CD4-positive, alpha-beta T cell treated with Interleukin-10 for 1 hour (primary cell): ENCODE measurements at places on chromosomes 12 and 14.

- DNase-seq: no peak
Observed at GRCh38 chr14:59347915-59348314, 117.3 kb downstream of the GPR135 start.

- DNase-seq: no peak
Observed at GRCh38 chr14:51856792-51857296, 3.6 kb upstream of the GNG2 start.

DNA sequence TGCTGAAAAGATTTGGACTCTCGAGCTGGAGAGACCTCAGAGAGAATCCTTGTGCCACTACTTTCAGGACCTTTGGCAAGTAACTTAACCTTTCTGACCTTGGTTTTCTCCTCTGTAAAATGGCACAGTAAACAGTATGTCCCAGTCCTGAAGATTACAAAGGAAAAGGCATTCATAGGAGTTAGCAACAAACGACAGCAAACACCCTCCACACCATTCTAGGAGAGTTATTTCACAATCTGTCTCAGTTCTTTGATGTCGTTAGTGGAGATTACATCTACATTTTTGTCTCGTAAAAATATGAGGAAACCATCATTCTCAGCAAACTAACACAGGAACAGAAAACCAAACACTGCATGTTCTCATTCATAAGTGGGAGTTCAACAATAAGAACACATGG is 205.7 kb downstream of the ITPR2 start:
- no peak for DNase-seq

DNA sequence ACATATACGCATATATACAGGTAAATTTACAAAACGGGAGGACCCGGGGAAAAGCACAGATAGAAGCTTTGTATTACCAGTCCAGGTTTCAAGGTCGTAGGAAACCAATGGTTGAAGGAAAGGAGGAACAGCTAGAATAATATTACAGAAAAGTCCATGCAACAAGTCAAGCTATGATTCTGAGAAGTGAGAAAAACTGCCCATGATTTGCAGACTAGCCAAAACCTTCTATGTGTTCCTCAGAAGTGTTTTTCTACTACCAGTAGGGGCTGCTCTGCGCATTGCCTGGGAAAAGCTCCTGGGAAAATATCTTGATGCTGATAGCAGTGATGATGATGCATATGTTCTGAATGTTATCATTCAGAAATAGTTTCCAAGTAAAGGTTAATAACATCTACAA is 2.2 kb downstream of the PDZRN4 start:
- no peak for DNase-seq

DNA sequence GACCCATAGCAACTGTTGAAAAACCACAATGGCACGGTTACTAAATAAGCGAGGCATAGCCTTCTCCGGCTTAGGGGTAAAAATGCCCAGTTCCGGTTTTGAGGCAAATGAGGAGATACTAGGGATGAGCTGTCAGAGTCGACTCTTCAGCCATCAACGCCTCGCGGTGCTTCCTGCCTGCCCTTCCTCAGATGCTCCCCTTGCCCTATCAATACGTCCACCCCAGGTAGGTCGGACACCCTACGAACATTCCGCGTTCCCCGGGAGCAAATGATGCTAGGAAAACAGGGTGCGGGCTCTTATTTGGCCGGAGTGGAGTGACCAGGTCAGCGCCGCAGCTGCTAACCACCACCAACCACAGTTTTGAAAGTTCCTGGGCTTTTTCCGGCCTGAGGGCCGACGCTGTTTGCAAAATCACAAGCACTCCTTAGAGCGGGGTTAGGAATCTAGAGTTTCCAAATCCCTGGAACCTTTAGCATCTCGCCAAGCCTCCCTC is 1.2 kb downstream of the SRSF9 start:
- DNase-seq: peak; percentile 26

DNA sequence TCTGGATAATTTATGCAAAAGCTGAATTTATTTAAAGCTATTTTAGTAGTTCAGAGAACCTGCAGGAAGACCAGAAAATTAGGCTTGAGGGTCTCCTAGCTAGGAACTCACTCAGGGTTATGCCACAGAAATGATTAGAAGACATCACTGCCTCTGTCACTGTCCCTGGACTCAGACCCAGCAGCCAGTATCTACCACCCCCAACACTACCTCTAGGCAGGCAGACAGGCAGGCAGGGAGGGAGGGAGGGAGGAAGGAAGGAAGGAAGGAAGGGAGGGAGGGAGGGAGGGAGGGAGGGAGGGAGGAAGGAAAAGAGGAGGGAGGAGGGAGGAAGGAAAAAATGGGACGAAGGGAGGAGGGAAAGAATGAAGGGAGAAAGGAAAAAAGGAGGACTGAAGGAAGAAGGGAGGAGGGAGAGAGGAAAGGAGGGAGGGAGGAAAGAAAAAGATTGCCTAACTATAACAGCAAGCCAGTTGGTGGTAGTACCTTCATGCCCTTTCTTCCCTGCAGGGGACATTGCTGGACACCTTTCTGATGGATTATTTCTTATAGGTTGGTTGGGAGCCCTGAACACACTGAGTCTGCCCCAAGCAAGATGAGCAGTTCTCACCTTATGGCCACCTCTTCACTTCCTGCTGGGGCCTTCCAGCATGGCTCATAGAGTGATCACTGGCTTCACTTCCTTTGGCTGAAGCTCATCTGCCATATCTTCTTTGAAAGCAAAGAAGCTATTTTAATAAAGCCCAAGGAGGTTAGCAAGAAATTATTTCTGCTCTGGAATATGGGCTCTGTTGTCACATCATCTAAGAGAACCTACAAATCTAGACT is 49.7 kb downstream of the KICS2 start:
- no peak for DNase-seq

- no peak for DNase-seq
Observed at GRCh38 chr12:96101806-96102205, 66.4 kb upstream of the LTA4H start.

DNA sequence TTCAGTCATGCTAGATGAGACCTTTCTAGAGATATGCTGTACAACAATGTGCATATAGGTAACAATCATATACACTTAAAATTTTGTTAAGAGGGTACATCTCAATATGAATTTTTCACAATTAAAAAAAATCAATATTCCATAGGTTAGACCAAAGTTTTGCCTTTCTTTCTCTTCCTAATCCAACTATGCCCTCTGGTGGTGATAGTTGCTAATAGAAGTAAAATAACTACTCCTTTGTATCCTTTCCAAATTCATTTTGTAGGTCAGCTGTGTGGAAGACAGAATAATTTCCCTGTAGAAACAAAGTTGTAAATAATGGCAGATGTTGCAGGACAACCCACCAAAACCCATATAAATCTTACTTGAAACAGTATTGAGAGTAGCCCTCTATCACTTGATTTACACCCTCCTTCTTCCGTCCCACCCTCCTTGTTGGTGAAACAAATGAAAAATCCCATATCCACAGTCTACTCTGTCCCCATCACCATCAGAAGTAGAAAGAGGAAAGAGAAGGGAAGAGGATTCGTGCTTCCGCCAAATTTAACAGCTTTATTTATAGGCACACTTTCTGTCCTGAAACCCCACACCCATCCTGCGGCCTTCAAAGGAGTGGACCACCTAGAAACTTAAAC is 34.2 kb upstream of the KICS2 start:
- peak; percentile 62 for DNase-seq

DNA sequence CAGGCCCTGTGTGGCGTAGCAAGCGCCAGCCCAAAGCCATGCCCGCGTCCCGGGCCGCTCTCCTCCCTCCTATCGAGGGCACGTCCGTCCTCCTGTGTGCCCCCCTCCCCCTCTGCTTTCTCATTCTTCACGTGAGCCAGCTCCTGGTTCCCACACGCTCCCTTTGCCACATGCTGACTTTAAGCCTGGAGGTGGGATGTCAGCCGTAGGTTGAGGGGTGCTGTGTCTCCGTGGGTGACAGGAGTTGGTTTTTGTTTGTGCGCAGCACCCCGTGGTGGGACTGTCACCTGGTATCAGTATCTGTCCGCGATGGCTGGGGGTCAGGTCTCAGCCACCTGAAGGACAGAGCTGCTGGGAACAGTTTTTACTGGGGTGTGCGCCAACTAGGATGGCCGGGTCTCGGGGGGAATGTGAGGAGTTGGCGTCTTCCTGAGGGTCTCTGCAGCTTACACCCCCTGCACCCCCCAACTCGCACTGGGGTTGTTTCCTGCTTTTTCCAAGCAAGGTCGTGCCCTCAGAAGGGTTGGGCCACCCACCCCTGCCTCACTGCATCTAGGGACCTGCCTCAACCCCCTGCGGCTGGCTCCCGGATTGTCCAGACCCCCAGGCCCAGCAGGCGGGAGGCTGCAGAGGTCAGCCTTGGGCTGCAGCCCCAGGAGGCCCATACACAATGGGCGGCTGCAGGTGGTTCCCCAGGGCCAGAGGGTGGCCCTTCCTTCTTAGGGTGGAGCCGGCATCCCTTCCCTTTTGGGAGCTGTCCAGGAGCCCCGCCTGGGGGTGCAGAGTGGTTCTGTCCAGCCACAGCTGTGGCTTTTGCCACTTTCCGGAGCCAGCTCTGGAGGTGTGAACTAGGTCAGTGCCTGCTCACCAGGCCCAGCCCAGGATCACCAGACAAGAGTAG is 7.3 kb downstream of the ULK1 start:
- DNase-seq: no peak

GRCh38 chr12:53966085-53966384 is 6.9 kb upstream of the HOXC11 start:
- DNase-seq: no peak

- DNase-seq: peak; percentile 64
Observed at GRCh38 chr12:9925705-9926393, 6.3 kb downstream of the CLEC2A start.

DNA sequence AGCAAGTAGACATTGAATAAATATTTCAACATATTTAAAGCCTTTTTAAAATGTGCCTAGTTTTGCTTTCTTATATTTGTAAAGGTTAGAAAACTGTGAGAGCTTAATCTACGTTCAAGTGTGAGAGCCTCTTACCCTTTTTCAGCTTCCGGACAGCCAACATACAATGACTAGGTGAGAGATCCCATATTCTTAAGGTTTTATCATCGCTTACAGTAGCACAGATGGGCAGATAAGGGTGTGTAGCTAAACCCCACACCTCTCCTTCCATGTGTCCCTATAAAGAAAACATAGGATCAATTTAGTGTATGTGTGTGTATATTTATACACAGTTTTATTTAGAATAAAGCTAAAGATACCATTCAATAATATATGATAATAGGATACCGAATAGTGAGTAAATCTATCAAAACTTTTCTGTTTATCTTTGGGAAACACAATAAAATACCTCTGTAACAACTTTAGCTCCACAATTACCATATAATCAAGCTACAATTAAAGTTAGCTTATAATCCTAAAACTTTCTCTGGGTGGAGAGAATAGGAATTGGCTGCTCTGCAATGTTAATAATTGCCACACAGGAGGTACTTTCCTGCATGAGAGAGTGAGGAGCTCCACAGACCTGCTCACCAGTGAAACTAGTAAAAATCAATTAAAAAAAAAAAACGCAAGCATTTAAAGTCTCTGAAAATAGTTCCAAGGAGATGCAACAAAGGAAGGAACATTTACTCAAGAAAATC is 110.8 kb downstream of the EML5 start:
- DNase-seq: no peak

- no peak for DNase-seq
Observed at GRCh38 chr14:56216626-56217379, 98.6 kb downstream of the PELI2 start.

- no peak for DNase-seq
Observed at GRCh38 chr12:89276860-89277259, 75.4 kb downstream of the DUSP6 start.

DNA sequence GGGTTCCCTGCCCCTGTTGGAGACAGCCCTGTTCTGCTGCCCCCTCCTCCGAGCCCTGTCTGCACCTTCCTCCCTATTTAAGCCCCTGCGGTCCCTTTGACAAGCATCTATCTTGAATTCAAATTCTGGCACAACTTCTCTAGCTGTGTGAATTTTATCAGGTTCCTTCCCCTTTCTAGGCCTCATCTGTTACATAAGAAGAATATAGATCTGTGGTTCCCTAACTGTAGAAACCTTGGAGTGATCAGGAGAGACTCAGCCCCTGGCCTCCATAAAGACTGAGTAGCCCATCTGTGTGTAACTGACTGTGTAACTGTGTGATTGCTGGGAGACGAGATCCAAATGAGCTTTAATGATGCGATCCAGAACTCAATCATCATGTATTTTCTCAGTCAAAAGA is 13.0 kb upstream of the RACGAP1 start:
- DNase-seq: no peak

DNA sequence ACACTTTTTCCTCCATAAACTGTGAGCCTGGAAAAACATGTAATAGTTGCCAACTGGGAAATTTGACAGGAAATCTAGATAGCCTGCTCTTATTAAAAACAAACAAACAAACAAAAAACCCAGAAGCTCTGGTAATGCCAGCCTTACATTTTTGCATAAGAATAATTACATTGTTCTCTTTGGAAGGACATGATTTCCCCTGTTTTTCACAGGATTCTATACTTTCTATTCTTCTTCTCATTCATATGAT is 137.9 kb downstream of the AEBP2 start:
- no peak for DNase-seq

DNA sequence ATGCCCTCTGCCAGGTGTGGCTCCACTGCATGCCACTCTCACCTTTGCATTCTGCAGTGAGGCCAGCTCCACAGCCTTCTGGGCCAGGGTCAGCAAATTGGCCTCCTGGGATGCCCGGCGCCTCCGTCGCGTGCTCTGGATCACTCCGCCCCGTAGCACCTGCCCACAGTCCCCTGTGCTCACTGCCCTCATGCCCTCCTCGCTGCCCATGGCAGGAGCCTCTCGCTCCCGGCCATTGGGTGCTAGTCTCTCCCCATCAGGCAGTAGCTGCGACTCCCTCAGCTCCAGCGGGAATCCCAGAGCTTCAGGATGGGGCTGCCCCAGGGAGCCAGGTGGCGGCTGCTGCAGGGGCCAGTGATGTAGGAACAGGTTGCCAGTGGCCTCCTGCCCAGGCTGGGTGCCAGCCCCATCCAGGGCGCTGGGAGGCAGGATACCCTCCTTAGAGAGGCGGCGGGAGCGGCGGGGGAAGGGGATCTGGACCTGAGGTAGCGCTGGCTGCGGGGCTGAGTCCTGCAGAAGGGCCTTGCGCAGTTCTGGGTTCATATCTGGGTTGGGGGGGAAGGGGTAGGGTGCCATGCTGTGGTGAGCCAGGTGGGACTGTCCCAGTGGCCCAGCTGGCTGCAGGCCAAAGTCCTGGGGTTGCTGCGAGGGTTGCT is 24.5 kb upstream of the PNMA1 start:
- DNase-seq: no peak

- no peak for DNase-seq
Observed at GRCh38 chr12:67942724-67943123, 46.5 kb upstream of the IFNG-AS1 start.

- DNase-seq: no peak
Observed at GRCh38 chr12:114681116-114681871, 2.7 kb downstream of the TBX3 start.

GRCh38 chr14:101838476-101838875 is 77.0 kb downstream of the PPP2R5C start:
- DNase-seq: no peak

- DNase-seq: no peak
Observed at GRCh38 chr12:34402228-34402898, 380.1 kb downstream of the ALG10 start.

GRCh38 chr14:96938946-96939345 is 141.8 kb downstream of the VRK1 start:
- DNase-seq: no peak

GRCh38 chr12:42741771-42742510 is 152.4 kb upstream of the PRICKLE1 start:
- DNase-seq: no peak
